NCI-H526 (cell line): ENCODE measurements at places on chromosomes 16 and 17.
A peak's percentile ranks its signal among the peaks of the same experiment; 100 is the strongest.

- no peak for DNase-seq
Measured at GRCh38 chr16:17532338-17532995, 61.7 kb upstream of the XYLT1 start.

DNA sequence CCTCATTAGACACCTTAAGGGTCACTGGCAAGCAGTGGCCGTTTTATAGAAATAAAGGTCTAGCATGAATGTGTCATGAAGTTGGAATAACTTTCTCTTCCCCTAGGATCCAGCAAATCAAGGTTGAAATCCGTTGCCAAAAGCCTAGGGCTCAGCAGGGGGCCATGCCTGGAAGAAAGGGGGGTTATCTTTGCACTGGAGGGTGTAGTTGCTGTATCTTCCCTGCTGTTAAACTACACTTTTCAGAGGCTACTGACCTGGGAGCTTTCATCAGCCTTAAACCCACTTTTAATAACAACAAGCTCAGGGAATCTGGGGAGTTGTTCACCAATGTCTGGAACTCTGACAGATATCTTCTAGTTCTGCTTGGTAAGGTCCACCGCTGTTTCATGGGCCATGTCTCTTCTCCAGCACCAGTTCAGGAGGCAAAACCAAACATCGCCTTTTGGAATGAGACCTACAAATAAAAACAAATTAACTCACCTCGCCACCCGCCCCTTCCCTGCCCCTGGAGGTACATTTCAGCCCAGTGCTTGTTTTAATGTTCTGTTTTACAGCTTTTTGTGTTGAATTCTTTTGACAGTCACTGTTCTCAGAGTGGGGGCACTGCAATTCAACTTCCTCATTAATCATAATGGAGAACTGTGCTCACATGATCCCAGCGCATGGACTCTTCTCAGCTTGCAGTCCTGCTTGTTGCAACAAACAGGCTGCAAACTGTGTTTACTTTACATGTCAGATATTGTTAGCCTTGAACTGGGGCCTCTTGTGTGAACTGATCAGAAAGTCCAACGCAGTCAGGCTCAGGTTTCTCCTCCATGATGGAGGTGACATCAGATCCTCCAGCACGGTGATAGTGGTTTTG lies 508.7 kb downstream of the KCNJ2 start:
- no peak for DNase-seq

- no peak for DNase-seq
Measured at GRCh38 chr16:54373534-54374520, 87.2 kb upstream of the IRX3 start.

GRCh38 chr16:1828645-1829410 lies 1.8 kb downstream of the FAHD1 start:
- DNase-seq = no peak

GRCh38 chr17:40303708-40304551 lies 5.0 kb upstream of the RARA start:
- no peak for DNase-seq

GRCh38 chr17:72682605-72683004 lies 409.9 kb downstream of the SLC39A11 start:
- DNase-seq = no peak

GRCh38 chr16:67883872-67884261 lies 818 bp upstream of the NRN1L start:
- peak; percentile 47 for DNase-seq
